HCT116 (cell line): ENCODE measurements at places on chromosomes 2 and 18. TPM values are rescaled to one million over a fixed set of nuclear protein-coding genes. Genes with fewer than 3 reads are reported as not detected.

DNA sequence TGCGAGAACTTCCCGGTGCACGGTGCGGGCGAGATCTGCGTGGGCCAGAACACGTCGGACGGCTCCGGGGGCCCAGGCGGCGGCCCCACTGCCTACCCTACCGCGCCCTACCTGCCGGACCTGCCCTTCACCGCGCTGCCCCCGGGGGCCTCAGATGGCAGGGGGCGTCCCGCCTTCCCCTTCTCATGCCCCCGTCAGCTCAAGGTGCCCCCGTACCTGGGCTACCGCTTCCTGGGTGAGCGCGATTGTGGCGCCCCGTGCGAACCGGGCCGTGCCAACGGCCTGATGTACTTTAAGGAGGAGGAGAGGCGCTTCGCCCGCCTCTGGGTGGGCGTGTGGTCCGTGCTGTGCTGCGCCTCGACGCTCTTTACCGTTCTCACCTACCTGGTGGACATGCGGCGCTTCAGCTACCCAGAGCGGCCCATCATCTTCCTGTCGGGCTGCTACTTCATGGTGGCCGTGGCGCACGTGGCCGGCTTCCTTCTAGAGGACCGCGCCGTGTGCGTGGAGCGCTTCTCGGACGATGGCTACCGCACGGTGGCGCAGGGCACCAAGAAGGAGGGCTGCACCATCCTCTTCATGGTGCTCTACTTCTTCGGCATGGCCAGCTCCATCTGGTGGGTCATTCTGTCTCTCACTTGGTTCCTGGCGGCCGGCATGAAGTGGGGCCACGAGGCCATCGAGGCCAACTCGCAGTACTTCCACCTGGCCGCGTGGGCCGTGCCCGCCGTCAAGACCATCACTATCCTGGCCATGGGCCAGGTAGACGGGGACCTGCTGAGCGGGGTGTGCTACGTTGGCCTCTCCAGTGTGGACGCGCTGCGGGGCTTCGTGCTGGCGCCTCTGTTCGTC, 1.7 kb downstream of the FZD7 start:
- no peaks in the 10 kb centered on the region for H3K27me3 ChIP-seq
- no peak overlapping the region for H3K4me3 ChIP-seq
- H3K36me3 ChIP-seq = no peaks in the 10 kb centered on the region
- peak overlapping the region; percentile 86; the same call in 1 of the 2 replicates for H3K27ac ChIP-seq
- no peak for DNase-seq

- no peaks in the 10 kb centered on the region for H3K27me3 ChIP-seq
- no peak for DNase-seq
- H3K4me1 ChIP-seq = no peaks in the 10 kb centered on the region
Observed at GRCh38 chr2:210971431-210971830, 415.0 kb downstream of the CPS1 start.

- no peaks in the 10 kb centered on the region for H3K36me3 ChIP-seq
- H3K27ac ChIP-seq = no peak overlapping the region
- DNase-seq = no peak
- no peak overlapping the region for H3K4me3 ChIP-seq
- peaks cover 12% of the 10 kb centered on the region; the same call in 1 of the 2 replicates for H3K27me3 ChIP-seq
- no peaks in the 10 kb centered on the region for H3K4me1 ChIP-seq
Observed at GRCh38 chr2:67321588-67321903, 75.6 kb upstream of the ETAA1 start.

Gene AKAIN1
- not detected for total RNA-seq

Gene FMNL2
- total RNA-seq = 28.1 TPM
